ENCODE measurements at places on chromosomes 1 and 21.
A peak's percentile ranks its signal among the peaks of the same experiment; 100 is the strongest.

- no peak overlapping the region for H3K4me3 ChIP-seq
- no peak for DNase-seq
- H3K27ac ChIP-seq: no peak overlapping the region
These were observed 211.6 kb downstream of the LMX1A start for GRCh38 chr1:165144757-165145397.

DNA sequence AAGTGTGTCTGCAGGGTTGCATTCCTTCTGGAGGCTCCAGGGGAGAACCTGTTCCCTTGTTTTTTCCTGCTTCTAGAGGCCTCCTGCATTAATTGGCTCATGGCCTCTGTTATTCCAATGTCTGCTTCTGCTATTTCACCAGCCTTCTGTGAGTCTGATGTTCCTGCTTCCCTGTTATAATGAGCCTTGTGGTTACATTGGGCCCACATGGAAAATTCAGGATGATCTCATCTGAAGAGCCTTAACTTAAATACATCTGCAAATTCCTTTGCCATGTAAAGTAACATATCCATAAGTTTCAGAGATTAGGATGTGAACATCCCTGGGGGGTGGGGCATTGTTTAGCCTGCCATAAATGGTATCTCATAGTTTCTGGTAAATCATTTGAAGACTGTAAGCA, 181.1 kb downstream of the RWDD3 start:
- no peak for DNase-seq
- H3K4me3 ChIP-seq: no peak overlapping the region
- no peaks in the 10 kb centered on the region for H3K4me1 ChIP-seq
- no peaks in the 10 kb centered on the region for H3K27me3 ChIP-seq

GRCh38 chr1:111236806-111237205, 9.3 kb downstream of the CHI3L2 start:
- DNase-seq: no peak
- H3K4me1 ChIP-seq: no peaks in the 10 kb centered on the region
- H3K27ac ChIP-seq: no peak overlapping the region
- H3K27me3 ChIP-seq: no peaks in the 10 kb centered on the region

GRCh38 chr1:25683177-25683576, 66.6 kb downstream of the MAN1C1 start:
- no peak overlapping the region for H3K27ac ChIP-seq
- H3K36me3 ChIP-seq: no peaks in the 10 kb centered on the region
- no peak overlapping the region for H3K4me3 ChIP-seq
- H3K4me1 ChIP-seq: no peaks in the 10 kb centered on the region
- H3K27me3 ChIP-seq: no peaks in the 10 kb centered on the region
- DNase-seq: no peak

GRCh38 chr1:246281639-246282038, 225.4 kb downstream of the SMYD3 start:
- no peak overlapping the region for H3K4me3 ChIP-seq
- H3K27me3 ChIP-seq: no peaks in the 10 kb centered on the region
- no peak overlapping the region for H3K27ac ChIP-seq

DNA sequence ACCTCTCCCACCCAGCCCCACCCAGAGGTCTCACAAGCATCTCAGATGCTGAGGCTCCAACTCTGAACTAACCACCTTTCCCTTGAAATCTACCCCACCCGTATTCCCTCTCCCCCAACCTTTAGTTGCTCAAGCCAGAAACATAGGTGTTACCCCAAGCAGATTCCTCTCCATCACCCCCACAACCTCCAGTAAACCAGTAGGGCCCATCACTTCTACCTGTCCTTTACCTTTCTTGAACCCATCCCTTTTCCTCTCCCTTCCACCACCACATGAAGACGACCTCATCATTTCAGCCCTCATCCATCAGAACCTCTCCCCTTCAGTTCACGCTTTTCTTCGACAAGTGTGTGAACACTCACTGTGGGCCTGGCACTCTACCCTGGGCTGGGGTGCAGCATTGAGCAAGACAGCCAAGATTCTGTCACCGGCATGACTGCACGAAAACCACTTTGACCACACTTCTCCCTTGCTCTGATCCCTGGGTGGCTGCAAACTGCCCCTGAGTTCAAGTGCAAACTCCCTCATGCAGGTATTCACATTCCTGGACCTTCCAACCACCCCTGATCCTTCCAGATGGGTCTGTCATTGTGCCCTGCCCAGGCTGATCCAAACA, 65.5 kb upstream of the LAPTM5 start:
- peak overlapping the region; percentile 78 for H3K27ac ChIP-seq
- no peaks in the 10 kb centered on the region for H3K27me3 ChIP-seq
- H3K4me3 ChIP-seq: no peak overlapping the region
- peaks cover 14% of the 10 kb centered on the region for H3K4me1 ChIP-seq
- DNase-seq: no peak
- H3K36me3 ChIP-seq: no peaks in the 10 kb centered on the region
